ENCODE measurements at places on chromosomes 2 and 18.
A peak's percentile ranks its signal among the peaks of the same experiment; 100 is the strongest.

DNA sequence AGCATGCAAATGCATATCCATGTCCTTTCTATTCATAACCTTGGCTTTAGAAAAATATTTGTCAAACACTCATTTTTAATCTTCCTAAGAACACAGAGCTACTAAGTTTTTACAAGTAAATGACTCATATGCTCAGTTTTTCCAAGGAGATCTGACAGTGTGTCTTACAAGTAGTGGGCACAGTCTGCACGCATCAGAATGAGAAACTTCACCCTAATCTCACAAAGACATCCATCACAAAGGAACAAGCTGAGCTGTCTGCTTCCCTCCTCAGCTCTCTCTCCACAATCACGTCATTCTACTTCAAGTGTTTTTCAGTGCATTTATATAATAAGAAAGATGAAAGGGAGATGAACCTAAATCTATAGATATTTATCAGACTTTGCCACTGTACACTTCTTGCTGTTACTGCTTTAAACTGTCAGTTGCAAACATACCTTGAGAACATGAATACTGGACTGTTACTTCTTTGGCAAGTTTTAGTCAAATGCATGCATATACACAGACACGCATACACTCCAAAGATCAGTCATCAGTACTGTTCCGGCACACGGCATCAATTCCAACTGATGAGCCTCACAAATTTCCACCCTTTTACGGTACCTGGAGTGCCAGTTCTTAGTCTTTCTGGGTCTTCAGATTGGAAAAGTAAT lies 75.7 kb downstream of the RBMS1 start:
- no peak for DNase-seq

GRCh38 chr2:109497463-109497862 lies 116.3 kb downstream of the SEPTIN10 start:
- no peak for DNase-seq

DNA sequence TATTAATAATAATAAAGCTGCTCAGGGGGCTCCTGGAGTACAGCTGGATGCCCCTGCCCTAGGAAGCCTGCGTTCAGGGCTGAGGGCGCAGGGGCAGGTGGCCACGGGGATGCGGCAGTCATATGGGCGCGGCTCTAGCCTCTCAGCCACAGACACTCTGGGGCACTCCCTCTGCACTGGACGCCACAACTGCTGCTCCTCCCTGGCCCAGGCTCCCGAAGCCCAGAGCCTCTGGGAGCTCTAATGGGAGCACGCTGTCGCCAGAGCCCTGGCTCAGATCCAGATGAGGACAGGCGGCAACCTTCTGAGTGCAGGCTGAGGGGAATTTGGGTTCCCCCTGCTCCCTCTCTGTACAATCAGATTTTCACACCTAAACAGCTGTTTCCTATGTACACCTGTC lies 93.6 kb downstream of the MTCL1 start:
- DNase-seq: no peak

- DNase-seq: no peak
Measured at GRCh38 chr18:7303316-7304060, 72.6 kb downstream of the LRRC30 start.

DNA sequence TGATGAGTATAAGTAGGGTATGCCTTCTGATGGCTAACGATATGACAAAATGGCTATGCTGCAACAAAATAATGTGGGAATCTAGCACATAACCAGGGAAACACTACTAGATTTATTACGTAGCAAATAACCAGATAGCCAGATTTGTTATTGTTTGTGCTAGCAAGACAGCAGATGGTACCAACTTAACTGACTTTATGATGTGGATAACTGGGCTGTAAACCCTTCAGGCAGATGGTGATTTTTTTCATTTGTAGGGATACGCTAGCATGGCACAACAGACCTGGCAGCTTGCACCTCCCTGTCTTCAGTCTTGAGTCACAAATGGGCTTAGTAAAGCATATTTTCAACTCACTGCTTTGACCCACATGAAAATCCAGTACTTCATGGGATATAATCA lies 48.7 kb downstream of the PRELID3A start:
- no peak for DNase-seq

GRCh38 chr18:2871111-2871720 lies 24.4 kb downstream of the EMILIN2 start:
- no peak for DNase-seq

GRCh38 chr2:235849489-235849888 lies 318.7 kb downstream of the GBX2 start:
- DNase-seq: no peak

DNA sequence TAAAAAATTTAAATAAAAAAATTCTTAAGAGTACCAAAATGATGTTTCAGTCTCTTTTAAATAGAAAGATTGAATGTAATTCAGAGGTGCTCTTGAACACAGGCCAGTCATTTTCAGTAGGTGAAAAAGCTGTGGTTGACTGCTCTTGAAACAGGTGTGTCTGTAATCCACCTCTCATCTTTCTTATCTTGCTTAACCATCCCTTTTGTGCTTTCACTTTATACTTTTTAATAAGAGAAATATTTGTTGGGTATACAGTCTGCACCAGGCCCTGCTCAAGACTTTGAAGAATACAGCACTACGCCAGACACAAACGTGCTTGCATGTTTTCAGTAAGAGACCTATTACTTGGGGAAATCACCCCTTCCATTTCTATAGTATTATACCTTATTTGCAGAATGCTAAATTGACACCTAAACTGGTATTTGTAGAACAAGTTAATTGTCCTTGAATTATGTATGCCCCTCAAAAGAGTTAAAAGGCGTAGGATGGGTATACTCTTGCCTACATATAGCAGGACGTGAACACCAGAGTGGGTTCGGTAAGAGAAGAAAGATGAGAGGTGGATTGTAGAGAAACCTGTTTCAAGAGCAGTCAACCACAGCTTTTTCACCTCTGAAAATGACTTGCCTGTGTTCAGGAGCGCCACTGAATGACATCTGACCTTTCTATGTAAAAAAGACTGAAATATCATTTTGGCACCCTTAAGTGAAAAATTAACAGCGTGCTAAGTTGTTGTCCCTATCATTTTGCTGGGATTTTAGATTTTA lies 4.0 kb upstream of the RTN4 start:
- no peak for DNase-seq

- DNase-seq: no peak
Measured at GRCh38 chr2:10079870-10080535, at the start of gene CYS1. Gene CYS1 (minus strand): TSS chr2:10080411. CDS start chr2:10080223, 188 bp downstream.

DNA sequence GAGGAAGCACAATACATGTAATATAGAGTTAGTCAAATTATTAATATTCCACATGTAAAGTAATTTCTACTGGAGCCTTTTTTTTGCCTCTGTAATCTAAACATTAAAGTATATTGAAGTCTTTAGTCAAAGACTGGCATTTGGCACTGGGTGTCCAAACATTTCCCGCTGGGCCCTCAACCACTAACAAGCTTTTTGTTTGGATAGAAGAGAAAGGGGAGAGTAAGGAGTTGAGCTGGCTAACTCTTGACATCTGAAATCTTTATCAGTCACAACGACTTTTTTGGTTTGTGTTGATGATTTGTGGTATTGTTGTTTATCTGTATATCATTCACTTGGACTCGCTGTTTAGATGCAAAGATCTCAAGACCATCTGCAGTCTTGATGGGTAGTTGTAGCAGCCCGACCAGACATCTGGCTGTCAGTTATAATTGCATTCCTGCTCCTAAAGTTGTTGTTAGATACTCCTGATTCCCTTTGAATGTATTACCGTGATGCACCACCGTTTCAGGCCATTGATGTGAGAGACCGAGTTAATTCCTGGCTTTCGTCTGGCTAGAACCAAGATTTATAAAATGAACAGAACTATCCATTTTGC lies 379.6 kb downstream of the MTX2 start:
- DNase-seq: no peak

DNA sequence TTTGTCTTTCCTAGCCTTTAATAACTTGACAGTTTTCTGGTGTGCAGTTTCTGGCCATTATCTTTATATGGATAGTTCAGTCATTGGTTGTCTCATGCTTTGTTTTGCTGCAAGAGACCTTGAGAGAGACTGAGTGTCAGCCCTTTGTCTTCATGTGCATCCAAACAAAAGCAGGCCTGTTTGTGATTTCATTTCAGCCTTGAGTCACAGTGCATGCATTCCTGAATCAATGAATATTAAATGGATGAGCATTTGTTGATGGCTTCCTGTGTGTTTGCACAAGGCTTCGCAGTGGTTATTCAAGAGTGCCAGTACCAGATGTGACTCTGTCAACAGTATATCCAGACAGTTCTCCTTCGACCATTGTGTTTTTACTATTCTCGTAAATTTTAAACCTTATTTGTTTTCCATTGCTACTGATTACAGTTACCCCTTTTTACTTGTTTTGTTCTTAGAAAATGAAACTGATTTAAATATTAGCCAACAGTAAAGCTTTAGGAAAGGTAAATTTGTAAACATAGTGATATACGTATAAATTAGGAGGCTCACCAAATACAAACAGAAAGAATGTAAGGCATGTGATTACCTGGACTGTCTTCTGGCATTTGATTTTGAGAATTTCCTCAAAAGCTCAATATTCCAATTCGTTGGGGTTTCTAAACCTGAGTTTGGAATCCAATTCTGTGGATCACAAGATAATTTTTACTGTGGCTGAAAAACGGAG lies 319.8 kb downstream of the CTNNA2 start:
- DNase-seq: peak; percentile 11

DNA sequence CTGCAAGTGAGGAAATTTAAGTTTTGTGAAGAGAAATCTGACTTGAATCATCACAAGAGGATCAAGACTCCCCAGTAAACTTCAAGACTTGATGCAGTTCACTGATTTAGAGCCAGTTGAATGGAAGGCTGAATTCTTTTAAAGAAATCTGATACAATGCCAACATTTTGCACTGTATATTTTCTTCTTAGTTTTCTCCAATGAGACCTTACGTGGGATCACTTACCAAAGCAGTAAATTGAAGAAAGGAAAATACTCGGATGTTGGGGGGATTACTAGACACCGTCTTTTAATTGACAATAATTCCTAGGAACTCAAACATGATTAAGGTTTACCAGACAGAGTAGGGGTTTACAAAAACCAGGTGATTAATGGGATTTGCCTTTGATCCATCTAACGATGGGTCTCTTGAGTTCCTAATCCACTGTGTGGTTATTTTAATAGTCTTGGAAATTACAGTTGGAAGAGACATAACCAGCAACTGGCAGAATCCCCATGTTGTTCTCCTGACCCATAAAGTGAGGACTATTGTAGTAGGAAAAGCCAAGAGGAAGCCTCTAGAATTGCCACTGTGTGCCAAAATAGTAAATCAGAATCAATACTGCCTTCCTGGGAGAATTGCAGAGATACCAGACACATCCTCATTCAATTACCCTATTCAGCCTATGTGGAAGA lies 354.5 kb downstream of the PID1 start:
- no peak for DNase-seq

GRCh38 chr18:48402953-48403352 lies 6.2 kb downstream of the ZBTB7C start:
- no peak for DNase-seq

DNA sequence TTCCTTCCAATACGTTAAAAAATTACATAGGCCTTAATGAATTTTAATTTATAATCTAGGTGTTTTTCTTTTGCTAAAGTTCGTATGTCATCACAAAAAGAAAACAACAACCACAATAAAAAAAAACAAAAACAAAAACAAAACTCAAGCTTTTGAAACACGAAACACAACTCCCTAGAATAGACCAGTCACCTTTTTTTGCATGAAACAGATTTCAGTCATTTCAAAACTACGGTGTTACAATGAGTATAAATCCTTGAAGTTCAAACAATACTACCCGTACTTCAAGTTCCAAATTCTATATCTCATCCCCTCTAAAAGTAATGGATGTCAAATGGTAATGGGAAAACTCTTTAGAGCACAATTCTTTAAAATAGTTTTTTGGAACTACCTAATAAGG lies 142.4 kb downstream of the CDH2 start:
- DNase-seq: no peak

DNA sequence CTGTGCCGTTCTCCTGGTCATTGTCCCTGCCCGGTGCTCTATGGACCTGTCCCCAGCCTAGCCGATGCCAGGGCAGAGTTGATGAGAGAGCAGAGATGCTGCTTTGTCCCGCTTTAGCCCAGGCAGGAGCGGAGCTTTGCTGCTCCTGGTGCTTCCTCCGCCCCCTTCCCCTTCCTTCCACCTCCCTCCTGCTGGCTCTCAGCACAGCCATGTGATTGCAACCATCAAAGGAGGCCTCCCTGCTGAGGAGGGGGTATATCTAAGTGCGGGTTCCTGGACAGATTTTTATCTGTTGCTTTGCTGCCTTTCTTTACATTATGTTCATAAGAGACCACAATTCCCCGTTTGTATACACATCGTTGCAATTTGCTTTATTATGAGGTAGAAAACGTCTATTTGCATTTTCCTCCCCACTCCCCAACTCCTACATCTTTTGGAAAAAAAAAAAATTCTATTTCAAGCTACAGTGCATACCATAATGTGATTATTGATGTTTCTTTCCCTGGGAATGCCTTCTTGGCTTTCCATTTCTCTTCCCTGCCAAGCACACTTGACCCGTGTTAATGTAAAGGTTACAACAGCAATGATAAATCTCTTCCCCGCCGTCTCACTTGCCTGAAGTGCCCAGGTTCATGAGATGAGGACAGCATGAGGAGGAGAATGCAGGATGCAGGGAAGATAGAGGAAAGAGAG lies 25.4 kb downstream of the ALPK2 start:
- DNase-seq: no peak

GRCh38 chr2:98569197-98569793 lies 39.0 kb downstream of the COA5 start:
- no peak for DNase-seq

GRCh38 chr2:151007365-151007764 lies 254.3 kb downstream of the RBM43 start:
- no peak for DNase-seq

- no peak for DNase-seq
Measured at GRCh38 chr2:174327841-174328113, 7.0 kb upstream of the SP9 start.

DNA sequence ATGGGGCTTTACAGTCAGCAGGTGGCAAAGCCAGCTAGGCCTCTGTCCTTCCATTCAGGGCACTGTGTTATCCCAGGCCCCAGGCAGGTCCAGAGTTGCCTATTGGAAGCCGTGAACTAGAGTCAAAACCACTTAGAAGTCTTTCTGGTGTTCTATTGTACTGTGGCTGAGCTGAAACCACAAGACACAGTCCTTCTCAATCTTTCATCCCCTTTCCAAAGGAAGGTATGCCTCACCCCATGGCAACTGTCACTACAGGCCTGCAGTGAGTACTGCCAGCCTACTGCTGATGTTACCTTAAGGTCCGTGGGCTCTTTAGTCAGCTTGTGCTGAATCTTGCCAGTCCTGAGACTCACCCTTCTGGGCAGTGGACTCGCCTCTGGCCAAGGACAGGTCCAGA lies 181.6 kb downstream of the GULP1 start:
- no peak for DNase-seq
